ENCODE measurements at places on chromosomes 2 and 18.

DNA sequence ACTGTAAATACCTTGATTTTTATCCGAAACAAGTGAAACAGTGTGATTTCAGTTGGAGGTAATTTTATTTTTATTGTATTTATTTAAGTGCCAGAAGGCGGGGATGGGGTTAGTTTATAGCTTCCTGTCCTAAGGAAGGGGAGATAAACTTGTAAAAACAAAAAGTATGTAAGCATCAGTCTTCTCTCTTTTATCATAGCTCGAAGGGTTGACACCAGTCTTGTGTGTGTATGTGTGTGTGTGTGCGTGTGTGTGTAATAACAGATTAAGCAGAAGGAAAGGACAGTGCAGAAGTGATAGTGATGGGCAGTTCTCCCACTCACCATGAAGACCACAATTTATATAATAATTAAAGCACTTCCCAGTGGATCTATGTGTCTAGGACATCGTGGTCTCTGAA is 793.3 kb downstream of the PLCL1 start:
- DNase-seq: no peak

- no peak for DNase-seq
Observed at GRCh38 chr18:7898181-7898580, 331.1 kb downstream of the PTPRM start.

- no peak for DNase-seq
Observed at GRCh38 chr18:32919799-32920198, 147.0 kb upstream of the KLHL14 start.

GRCh38 chr2:238509903-238510302 is 83.2 kb downstream of the ASB1 start:
- no peak for DNase-seq

GRCh38 chr2:2879781-2880180 is 497.8 kb downstream of the EIPR1 start:
- DNase-seq: no peak

DNA sequence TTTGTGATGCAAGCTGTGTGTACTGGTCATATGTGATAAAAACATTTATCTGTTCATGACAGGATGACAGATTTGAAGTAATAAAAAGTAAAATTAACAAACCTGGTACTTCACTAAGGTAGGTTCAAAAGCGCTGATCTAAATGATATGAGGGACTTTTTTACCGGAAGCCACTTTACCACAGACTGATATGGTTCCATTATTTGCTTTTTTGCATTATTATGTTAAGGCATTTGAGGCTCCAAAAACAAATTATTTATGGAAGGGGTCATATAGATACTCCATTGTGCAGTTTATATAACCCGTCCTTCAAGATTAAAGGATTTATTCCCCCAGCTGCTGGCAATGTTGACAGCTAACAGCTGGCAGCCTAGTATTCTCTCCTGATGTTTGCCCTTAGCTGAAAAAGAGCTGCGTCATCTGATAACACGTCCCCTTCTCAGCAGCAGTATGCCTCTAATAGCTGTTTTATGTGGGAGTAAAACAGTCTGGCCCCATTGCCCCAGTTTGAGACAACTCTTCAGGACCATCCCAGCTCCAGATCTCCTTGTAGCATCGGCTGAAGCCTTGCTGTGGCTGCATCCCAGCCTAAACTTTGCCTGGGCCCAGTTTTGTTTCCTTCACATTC is 84.8 kb upstream of the XIRP2 start:
- DNase-seq: no peak

- no peak for DNase-seq
Observed at GRCh38 chr2:54909001-54909400, 141.2 kb downstream of the RTN4 start.

DNA sequence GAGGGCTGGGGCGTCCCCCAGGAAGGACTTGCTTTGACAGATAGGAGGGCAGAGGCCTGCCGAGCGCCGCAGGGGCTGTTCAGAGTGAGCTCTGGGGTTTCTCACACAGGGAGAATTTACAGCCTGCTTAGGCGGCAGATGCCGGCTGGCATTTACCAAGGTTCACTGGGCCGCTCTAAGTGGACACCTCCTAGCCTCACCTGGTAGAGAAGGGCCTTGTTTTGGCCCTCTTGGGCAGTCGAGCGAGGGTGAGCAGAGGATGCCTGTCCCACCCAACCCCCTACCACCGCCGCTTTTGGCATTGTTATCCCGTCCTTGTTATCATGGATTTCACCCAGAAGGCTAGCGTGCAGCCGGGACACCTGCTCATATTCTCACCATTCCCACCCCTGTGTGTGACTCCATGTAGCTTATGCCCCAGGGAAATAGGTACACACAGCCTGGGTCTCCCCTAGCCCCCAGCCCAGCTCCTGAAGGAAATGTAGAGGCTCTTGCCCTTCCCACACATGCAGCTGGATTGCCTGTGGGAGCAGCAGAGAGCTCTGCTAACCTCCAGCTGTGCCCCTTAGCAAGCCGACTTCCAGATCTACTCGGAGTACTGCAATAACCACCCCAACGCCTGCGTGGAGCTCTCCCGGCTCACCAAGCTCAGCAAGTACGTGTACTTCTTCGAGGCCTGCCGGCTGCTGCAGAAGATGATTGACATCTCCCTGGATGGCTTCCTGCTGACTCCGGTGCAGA is 52.4 kb downstream of the FAM168B start:
- DNase-seq: no peak

DNA sequence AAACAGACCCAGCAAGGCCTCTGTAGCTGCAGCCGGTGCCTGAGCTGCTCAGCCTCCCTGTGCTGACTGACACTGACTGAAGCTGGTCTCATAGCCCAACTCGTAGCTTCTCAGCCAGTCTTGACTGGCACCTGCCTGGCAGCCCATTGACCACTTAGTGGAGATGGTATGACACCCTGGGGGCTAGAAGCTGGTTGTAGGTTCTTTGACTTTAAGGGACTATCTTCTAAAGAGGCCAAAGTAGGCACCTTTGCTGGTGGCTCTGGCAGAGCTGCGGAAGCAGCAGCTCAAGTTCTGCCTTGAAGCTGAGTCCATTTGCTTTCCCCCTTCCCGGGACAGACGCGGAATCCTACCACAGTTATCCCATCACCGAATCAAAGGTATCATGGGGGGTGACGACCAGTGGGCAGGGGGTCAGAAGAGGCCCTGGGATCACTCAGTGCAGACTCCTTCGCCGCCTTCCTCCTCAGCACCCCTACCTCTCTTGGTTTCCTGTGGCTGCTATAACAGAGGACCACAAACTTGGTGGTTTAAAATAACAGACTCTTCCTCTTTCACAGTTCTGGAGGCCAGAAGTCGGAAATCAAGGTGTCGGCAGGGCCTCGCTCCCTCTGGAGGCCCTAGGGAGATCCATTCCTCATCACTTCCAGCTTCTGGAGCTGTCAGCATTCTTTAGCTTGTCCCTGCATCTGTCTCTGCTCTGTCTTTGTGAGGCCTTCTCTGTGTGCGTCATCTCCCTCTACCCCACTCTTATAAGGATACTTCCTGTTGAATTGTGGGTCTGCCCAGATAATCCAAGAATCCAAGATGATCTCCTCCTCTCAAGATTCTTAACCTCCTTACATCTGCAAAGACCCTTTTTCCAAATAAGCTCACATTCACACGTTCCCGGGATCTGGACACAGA is 13.7 kb upstream of the FOSL2 start:
- no peak for DNase-seq

GRCh38 chr18:24138409-24138788 is 463 bp upstream of the CABYR start:
- no peak for DNase-seq

- no peak for DNase-seq
Observed at GRCh38 chr2:217414429-217414828, 554.6 kb upstream of the TNP1 start.

DNA sequence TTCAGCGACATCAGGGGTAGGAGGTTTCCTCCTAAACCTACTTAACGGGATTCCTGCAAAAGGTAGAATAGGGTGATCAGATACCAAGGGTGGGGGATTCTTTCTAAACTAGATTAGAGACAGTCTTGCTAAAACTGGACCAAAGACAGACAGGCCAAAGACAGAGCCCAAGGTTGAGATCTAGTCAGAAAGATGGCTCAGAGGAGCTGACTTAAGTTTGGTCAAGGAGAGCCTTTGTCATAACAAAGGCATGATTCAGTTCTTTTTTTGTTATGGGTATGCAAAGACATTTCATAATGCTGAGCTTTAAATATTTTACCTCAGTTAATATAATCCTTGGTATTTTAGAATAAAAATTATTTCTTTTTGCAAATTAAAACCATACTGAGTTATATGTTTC is 17.8 kb upstream of the GPR75 start:
- DNase-seq: no peak
